ENCODE measurements at places on chromosomes 5 and 9.

DNA sequence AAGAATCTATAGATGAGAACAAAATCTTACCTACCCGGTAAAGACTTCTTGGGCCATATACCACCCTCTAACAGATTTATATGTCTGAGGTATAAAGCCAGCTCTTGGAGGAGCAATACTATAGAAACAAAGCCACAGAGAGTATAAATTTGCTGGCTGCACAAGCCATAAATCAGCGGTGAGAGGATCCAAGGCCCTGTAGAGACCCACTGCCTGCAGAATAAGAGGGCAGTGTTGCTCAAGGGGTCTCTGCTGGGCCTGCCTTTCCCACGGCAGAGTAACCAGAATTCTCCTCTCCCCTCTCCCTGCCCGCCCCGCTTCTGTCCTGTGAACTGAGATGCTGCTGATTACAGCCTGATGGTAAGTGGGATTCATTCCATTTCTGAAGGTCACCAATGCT lies 89.2 kb downstream of the NDFIP1 start:
- no peak for DNase-seq

DNA sequence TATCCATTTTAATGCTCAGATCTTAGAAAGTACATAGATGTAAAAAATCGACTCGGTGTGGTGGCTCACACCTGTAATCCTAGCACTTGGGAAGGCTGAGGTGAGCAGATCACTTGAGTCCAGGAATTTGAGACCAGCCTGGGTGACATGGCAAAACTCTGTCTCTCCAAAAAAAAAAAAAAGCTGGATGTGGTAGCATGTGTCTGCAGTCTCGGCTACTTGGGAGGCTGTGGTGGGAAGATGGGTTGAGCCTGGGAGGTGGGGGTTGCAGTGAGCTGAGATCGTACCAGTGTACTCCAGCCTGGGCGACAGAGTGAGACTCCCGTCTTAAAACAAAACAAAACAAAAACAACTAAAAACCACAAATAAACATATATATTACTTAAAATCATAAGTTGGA lies 61.4 kb downstream of the RASA1 start:
- no peak for DNase-seq

- DNase-seq, result peak; percentile 47
Observed at GRCh38 chr5:154850255-154851062, at the start of gene FAXDC2. TSS of gene FAXDC2 (minus strand) at chr5:154850603. CDS start at chr5:154838178, 12,425 bp downstream.

- no peak for DNase-seq
Observed at GRCh38 chr9:5510360-5510931, at the start of gene PDCD1LG2. TSS of gene PDCD1LG2 (plus strand) at chr9:5510531. CDS start at chr9:5522547, 12,016 bp downstream.

GRCh38 chr9:6133346-6134063 lies 82.1 kb upstream of the IL33 start:
- no peak for DNase-seq

DNA sequence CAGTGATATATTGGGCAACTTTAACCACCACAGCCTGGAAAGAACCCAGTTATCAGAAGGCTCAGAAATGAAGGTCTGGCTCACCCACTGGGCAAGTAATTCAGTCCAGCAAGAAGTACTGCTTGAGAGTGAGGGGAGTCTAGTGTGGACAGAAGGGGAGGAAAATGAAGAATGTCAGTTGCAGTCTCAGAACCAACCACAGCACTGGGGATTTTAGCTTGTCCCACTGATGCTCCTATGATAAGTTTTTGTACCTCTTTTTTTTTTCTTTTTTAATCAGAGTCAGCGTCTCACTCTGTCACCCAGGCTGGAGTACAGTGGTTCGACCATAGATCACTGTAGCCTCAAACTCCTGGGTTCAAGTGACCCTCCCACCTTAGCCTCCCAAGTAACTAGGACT lies 9.4 kb upstream of the CD72 start:
- DNase-seq, result no peak

Data from hypothalamus (tissue), 51 donors.